ENCODE measurements at places on chromosomes 2 and 18.

DNA sequence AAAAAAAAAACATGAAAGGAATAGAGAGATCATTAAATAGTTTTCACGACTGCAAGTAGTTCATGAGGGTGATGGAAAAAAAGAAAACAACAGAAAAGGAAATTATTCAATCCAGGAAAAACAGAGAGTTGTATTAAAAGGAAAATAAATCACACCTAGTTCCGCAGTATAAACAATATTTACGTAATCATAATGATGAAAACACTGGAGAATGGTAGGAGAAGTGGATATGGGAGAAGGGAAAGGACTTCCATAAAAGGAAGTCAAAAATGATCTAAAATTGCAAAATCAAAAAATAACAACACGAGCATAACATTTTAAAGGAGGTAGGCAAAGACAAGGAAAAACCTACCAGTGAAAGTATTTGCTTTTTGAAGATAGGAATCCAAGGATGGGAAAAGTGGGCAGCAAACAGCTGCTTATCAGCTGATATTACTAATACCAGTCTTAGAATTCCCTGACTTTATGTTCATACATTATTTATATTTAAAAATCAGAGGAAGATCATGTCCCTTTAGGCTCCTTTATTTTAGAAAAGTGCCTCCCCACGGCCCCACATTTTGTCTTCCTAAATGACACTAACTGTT, 160.8 kb downstream of the NBAS start:
- no peak for DNase-seq

DNA sequence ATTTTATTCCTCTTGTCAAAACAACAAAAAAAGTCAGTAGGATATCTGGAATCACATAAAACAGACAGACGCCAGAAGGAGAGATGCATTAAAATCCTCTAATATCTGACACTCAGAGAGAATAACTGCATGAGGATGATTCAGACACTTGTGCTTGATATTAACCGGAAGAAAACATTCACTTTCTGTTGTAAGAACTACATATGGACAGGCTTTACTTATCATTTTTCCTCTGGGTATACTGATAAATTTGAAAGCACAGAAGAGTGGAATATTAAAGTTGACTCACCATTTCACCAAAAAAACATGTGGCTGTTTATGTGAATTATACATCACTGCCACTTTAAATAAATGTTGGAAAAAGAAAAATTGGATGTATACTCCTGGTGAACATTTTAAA, 589.1 kb upstream of the CDH2 start:
- no peak for DNase-seq

DNA sequence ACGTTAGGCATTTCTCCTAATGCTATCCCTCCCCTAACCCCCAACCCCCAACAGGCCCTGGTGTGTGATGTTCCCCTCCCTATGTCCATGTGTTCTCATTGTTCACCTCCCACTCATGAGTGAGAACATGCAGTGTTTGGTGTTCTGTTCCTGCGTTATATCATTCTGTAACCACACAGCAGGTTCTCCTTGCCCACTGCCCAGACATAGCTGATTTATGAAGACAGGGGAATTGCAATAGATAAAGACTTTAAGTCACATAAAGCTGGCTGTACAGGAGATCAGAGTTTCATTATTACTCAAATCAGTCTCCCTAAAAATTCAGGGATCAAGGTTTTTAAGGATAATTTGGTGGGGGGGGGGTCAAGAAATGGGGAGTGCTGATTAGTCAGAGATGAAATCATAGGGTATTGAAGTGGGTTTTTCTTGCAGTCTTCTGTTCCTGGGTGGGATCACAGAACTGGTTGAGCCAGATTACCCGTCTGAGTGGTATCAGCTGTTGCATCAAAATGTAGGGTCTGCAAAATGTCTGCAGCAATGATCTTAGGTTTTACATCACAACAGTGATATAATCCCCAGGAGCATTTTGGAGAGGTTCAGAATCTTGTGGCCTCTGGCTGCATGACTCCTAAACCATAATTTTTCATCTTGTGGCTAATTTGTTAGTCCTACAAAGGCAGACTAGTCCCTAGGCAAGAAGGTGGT, 392.1 kb upstream of the KCNJ3 start:
- DNase-seq = no peak

DNA sequence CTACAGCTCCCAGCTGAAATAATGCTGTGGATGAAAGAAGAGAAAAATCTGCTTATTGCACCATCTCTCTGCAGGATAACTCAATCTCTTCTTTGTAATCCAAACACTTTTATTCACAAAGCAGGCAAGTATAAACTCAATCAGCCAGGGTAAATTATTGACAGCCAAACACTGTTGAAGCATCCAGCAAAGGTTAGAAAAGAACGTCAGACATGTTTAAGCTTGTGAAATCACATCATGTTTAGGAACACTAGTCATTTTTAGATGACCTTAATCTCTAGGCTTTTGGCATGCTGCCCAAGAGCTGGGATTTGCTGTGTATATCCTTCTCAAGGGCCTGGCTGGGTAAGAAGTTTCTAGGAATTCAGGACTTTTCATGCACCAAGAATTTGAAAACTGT, 1148.1 kb upstream of the FANCL start:
- peak; percentile 67 for DNase-seq

DNA sequence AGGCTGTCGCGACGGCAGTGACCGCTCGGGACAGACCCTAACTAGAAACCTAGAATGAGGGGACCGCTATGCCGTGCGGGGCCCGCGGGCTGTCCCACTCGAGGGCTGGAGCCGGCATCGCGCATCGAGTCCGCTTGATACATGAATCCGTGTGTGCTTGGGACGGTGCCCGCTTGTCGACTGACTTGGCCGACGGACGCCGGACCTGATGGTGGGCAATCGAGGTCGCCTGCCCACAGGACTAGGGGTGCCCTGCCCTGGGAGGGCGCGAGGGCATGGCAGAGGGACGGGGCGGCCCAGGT, 749 bp upstream of the PTMA start:
- peak; percentile 47 for DNase-seq

DNA sequence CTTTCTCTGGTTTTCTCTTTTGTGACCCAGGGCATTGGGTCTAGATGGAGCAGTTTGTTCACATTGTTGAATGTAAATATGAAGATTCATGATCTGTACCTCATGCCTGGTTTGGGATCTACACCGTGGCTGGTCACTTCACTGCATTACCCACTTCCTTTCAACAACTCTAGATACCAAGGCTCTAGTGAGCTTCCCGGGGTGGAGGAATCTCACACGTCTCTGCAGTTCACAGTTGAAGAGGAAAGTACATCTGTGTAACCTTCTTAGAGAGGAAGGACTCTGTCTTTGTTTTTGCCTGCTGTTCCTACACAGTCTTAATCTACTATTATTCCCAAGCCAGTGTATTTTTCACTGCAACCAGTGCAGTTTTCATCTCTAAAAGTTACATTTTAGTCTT, 574.8 kb downstream of the MBD2 start:
- DNase-seq = no peak

Measured in fibroblast of skin of right biceps (primary cell).